ENCODE measurements at places on chromosomes 4 and X.

GRCh38 chr4:88820698-88821415 lies 123.2 kb upstream of the NAP1L5 start:
- no peak for DNase-seq

GRCh38 chrX:29229802-29230201 lies 642.6 kb downstream of the IL1RAPL1 start:
- no peak for DNase-seq

GRCh38 chrX:139222511-139223200 lies 307.9 kb upstream of the F9 start:
- DNase-seq, result no peak

DNA sequence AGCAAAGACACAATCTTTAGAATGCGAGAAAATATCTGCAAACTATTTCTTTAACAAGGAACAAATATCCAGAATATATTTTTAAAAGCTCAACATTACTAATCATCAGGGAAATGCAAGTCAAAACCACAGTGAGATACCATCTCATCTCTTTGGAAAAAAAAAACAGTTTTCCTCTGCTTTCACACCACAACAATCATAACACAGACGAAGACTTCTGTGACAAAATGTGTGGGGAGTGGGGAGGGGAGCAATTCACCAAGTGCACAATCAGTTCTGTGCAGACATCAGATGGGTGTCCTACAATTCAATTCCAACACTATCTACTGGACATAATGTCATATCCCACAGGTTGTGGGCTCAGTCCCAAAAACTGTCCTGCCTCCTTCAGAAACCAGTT lies 293.2 kb upstream of the SLC7A11 start:
- DNase-seq, result no peak

DNA sequence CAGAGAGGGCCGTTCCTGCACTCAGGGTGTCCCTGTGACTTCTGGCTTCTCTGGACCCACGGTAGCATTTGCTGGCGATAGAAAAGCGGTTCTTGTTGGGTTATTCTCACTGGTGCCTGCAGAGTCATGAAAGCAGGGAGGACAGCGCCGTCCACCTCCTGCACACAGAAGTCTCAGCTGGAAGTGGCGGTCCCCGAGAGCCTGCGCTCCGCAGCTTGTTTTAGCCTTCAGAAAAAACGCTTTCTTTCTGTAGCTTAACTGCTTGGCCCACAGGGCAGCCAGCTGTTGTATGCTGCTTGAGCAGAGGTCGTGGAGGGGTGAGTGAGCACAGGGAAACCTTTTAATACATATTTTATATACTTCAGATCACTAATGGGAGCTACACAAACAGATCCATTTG lies 400.7 kb upstream of the FAT1 start:
- no peak for DNase-seq

- DNase-seq, result no peak
Observed at GRCh38 chr4:183517194-183517593, 12.3 kb downstream of the ING2 start.

DNA sequence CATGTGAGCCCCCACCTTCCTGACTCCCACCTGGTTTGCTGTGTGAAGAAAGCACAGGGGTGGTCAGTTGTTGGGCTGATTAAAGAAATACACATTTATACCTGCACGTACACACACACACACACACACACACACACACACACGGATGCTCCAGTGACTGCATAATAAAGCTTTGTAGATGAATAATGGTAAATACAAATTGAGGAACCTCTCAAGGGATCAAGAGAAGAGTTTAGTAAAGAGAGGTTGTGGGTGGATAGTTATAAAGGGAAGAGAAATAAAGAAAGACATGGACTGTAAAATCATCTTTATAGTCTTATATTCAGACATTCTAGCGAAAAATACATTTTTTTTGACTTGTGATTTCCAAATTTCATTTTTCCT lies 144.1 kb downstream of the MGST2 start:
- DNase-seq, result no peak

DNA sequence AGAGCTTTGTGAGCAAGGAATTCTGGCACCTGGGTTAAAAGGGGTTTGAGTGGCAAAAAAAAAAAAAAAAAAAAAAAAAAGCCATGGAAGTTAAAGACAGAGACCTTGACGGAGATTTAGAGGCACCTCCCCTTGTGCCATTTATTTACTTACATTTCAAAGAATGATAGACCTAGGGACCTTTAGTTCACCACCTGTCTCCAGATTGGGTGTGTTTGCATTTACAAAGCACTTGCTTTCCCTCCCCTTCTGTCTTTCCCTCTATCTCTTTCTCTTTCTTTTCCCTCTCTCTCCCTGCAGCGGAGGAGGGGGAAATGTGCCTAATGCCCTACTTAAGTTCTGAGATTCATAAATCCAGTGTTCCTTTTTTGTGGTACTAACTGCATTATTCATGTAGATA lies 116.0 kb downstream of the IQCM start:
- DNase-seq, result no peak

GRCh38 chr4:97150966-97151365 lies 992.3 kb downstream of the STPG2 start:
- DNase-seq, result no peak

DNA sequence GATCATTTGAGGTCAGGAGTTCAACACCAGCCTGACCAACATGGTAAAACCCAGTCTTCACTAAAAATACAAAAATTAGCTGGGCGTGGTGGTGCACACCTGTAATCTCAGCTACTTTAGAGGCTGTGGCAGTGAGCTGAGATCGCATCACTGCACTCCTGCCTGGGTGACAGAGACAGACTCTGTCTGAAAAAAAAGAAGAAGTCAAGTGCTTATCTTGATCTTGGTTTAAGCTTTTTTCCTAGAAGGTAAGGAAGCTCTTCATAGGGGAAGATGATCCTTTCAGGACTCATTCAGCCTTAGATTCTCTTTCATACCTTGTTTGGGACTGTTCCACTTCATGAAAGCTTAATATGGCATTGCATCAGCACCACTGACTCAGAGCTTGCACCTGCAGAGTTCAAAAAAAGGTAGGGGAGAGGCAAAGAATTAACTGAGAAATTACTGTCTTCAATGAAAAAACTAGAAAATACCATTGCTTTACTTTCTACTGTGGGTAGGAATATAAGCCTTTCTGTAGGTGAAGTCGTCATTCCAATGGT lies 70.8 kb upstream of the EPGN start:
- no peak for DNase-seq

- DNase-seq, result no peak
Observed at GRCh38 chr4:144903953-144904711, 193.9 kb downstream of the ANAPC10 start.

- DNase-seq, result no peak
Observed at GRCh38 chr4:108060164-108060563, 70.5 kb downstream of the HADH start.

DNA sequence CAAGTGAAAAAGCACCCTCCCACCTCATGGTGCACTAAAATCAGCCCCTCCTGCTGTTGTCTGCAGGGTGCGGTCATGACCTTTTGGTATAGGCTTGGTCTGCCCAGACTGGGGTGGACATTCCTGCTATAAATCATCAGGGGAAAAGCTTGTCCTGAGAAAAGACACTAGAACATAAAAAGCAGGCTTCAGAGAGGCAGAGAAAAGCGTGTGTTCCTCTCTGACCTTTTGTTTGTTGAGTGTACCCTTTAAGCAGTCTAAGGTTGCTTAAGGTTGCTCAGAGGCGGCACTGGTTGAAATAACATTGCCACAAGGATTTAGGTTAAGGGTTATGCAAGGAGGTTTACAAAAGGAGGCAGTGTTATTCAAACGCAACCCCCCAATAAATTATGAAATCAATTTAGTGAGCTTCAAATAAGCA lies 43.5 kb downstream of the CCDC158 start:
- DNase-seq, result no peak

GRCh38 chr4:169189372-169189771 lies 81.4 kb downstream of the SH3RF1 start:
- no peak for DNase-seq

GRCh38 chr4:182897601-182898478 lies 19.3 kb downstream of the DCTD start:
- DNase-seq, result no peak

- DNase-seq, result no peak
Observed at GRCh38 chrX:100625985-100626491, 10.6 kb downstream of the TSPAN6 start.

GRCh38 chr4:140071806-140072205 lies 82.2 kb downstream of the MAML3 start:
- no peak for DNase-seq

- no peak for DNase-seq
Observed at GRCh38 chr4:78960926-78961325, 21.7 kb upstream of the PAQR3 start.

DNA sequence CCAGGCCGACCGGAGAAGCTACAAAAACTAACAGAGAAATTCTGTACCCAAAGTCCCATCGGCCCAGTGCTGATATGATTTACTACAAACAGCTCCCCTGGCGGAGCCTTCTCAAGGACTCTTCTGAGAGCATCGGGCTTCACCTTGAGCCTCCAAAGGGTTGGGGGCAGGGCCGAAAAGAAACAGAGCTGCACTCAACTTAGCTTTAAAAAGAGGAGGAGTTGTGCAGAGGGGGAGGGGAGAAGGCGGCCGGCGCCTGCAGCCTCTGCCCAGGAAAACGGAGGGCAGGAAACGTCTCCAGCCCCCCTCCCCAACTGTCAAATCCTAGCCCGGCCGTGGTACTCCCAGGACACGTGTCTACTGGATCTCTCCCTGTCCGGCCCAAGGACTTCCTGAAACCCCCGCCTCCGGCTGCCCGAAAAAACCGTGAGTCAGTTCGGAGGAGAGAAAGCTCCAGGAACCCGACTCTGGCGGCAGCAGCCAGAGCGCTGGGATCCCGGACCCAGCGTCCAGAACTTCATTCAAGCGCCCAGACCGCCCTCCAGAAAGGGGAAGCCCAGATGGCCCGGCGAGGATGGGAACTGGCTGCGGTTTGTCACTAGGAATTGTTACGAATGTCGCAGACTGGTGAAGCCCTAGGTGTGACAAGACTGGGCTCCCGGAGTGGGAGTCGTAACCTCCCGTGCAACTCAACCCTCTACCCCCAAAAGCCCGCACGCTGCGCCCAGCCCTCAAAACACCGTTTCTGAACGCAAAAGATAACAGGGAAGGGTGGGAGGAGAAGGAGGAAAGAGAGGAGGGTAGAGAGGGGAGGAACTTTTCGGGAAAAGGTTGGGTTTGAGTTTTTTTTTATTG lies 973 bp downstream of the ADAMTS3 start:
- peak; percentile 84 for DNase-seq

- no peak for DNase-seq
Observed at GRCh38 chr4:155495572-155496293, 119.0 kb upstream of the MAP9 start.

DNA sequence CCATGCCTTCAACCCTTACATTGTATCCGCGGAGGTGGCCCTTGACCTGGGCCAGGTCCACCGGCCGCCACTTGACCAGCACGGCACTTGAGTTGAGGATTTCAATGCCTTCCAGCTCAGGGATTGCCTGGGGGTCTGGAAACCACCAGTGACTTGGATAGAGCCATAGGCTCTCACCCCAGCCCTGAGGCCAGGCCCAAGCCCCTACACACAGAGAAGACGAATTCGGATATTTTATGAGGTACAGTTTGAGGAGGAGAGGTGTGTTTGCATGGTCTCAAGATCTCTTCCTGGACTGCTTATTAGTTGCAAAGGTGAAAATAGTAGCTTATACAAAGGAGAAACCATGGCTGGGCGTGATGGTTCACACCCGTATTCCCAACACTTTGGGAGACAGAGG lies 20.3 kb downstream of the L1CAM start:
- DNase-seq, result no peak

DNA sequence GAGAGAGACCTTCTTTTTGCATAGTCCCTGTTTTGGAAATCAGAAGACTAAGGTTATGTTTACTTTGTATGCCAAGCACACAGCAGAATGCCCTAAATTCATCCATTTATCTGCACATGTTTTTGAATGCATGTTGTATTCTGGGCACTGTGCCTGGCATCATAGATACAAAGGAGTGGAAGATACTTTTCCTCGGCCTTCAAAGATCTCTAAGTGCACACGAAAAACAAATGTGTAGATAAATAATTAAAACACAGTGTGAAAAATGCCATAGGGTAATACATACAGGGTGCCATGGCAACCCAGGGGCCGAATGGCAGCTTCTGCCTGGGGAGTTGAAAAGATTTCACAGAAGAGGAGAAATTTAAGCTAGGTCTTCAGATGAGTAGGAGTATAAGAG lies 390.6 kb upstream of the ATOH1 start:
- DNase-seq, result no peak

- DNase-seq, result peak; percentile 68
Observed at GRCh38 chrX:154411981-154412340, 622 bp downstream of the TAFAZZIN start.
